Coronary artery (tissue), 2 donors: ENCODE measurements at places on chromosomes 2 and 18.

DNA sequence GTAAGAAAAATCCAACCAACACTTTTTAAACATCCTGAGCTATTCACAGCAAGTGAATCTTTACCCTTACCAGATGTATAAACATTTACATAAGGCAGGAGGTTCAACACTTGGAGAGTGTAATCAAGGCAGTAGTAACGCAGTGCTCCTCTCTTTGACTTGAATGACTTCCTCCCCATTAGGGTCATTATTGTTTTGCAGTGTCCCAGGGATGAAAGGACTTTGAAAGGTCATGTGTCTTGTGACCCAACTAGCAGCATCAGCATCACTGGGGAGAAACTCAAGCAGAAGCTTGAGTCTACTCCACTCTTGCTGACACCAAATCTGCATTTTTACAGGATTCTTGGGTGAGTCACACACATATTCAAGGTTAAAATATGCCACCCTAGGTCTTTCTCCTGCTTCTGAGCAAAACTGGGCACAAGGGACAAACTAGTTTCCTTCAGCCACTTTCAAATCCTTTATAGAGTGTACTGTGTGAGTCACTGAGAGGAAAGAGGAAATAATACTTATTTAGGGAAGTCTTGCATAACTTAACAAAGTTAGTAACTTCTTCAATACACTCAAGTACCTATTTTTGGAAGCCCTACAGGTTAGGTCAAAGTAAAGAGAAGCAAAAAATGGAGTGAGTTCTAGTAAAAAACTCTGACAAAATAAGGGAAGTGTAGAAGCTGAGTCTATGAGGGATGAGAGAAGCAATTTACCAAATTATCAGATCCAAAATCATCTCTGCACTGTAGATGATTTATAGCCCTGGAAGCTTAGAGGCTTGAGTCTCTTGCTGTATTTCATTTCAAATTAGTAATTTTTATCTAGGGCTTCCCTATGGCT, 51.0 kb upstream of the EML4 start:
- DNase-seq, result no peak

DNA sequence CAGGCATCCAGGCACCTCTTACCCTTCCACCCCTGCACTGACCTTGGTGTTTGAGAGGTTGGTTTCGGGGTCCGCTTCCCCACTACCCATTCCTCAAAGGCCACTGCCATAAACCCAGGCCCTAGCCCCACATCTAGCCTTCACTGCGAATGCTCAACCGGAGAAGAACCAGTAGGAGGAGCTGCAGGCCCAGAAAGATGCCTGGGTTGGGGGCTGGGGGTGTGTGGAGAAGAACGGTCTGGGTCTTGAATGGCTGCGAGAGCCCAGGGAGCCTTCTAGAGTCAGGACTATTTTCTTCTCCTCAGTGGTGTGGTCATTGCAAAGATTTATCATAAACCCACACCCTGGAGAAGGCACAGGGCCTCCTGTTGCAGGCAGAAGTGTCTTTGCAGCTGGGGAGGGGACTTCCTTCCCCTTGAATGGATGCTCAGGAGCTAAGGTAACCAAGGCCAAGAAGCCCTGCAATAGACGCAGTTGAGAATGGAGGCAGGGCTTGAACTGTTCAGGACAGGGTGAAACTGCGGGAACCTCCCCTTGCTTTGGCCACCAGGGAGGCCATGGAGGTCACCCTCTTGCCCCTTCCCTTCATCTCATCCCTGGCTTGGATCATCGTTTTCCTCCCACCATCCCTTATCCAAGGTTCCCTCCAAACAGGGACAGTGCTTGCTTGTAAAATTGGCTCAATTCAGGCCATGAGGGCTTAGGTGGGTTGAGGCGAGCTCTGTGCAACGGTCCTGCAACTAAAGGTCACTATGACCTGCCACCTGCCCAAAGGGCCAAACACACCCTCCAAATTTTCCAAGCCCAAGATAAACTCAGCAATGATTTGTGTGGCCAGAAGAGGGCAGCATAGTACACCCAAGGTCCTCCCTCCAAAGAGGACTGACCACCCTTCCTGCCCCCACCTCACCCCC, 20.9 kb downstream of the THNSL2 start:
- DNase-seq, result no peak

GRCh38 chr18:59222341-59222740, 2.4 kb downstream of the GRP start:
- DNase-seq, result no peak

DNA sequence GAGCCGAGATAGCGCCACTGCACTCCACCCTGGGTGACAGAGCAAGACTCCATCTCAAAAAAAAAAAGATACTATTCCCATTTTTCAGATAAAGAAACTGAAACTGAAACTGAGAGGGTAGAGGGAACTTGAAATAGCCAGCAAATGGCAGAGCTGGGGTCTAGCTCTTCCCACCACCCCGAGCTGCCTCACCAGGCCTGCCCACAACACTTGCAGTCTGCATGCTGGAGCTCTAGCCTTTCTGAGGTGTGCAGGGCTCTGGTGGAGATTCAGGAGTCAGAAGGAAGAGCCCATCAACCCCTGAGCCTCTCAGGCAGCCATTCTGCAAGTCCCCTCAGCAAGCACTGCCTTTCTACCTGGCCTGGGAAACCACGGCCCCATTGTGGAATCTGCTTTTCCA, 14.3 kb downstream of the EDAR start:
- no peak for DNase-seq

DNA sequence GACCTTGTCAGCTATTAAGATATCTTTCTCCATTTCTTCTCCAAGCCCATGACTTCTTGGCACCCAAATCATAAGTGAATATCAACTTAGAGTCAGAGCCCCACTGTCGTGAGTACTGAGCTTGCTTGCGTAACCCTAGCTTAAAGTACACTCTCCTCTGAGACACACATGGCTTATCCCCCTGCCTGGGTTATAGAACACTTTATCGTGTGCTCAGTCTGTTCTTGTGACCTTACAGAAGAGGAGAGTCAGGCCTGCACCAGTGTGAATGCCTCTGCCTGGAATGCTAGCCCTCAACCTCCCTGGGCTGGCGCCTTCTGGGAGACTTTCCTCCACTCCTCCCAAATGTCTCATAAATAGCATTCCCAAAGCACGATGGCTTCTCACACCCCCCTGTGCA, 79.3 kb downstream of the CEP192 start:
- no peak for DNase-seq

DNA sequence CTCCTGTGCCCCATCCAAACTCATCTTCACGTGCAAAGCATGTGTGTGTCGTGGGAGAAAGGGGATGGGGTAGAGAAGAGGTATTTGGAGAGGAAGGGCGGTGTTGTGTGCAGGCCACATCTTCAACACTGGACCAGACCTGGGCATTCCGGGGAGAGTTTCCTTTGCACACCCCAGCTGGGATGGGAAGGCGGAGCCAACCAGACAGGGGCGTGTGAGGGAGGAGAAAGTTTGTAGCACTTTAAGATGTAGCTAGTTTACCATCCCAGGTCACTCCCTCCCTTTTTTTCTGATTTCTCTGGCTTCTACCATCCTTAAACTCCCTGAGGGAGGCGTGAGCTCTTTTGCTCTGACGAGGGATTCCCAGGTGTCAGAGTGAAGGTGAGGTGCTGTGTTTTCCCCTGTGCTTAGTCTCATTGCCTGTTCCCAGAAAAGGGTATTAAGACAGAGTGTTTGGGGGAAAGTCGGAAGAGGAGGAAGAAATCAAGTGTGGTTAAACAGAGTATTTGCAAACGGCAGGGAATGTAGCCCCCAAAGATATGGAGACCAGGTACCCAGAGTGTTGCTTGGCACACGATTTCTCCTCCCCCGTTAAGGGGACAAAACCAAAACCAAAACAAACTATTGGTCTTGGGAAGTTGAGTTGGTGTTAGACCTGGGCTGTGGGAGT, 1.6 kb downstream of the SETBP1 start:
- no peak for DNase-seq

DNA sequence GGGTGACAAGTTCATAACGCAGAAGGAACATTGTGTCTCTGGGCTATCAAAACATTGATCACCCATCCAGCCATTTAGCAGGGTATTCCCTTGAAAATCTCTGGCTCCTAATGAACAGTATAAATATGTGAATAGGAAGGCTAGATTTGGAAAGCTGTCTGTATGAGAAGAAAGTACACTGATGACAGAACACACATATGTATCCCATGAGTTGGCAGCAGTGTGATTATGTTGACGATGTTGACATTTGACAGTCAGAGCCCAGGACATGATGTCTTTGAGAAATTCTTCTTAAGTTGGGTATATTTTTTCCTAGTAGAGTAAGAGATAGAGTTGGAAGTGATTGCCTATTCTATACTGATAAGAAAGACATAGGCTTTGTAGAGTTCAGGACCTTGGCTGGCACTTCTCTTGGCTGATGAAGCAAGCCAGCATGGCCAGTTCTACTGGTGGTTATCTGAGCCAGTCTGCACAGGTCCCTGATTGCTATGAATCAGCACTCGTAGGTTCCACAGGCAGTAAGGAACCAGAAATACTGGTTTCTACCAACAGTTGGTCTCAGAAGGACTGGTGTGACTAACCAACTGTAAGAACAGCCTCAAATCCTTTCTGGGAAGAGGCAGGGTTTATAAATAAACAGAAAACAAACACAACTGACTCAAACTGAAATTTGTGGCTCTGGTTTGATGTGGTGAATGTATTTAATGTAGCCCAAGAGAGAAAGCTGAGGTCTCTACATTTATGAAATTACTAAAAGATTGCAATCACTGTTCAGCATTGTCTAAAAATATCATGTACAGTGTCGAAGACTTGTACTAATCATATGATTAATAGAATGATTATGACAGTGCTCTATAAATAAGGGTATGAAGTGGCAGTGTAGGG, 43.9 kb upstream of the RAPH1 start:
- DNase-seq, result no peak

DNA sequence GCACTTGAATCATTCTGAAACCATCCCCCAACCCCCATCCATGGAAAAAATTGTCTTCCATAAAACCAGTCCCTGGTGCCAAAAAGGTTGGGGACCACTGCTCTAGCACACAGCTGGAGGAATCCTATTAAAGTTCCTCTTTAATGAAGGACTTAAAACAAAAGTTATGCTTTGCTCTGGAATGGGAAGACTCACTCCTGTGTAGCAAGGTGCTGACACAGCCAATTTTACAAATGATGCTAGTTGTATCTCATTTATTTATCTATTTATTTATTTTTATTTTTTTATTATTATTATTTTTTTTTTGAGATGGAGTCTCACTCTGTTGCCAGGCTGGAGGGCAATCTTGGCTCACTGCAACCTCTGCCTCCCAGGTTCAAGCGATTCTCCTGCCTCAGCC, 58.9 kb upstream of the NDUFV2 start:
- DNase-seq, result no peak

- no peak for DNase-seq
Observed at GRCh38 chr18:79901665-79902064, 49.8 kb downstream of the SLC66A2 start.

GRCh38 chr2:133303150-133303549, 265.1 kb downstream of the NCKAP5 start:
- DNase-seq, result no peak

- DNase-seq, result no peak
Observed at GRCh38 chr2:200962811-200963123, 693 bp downstream of the ORC2 start.

DNA sequence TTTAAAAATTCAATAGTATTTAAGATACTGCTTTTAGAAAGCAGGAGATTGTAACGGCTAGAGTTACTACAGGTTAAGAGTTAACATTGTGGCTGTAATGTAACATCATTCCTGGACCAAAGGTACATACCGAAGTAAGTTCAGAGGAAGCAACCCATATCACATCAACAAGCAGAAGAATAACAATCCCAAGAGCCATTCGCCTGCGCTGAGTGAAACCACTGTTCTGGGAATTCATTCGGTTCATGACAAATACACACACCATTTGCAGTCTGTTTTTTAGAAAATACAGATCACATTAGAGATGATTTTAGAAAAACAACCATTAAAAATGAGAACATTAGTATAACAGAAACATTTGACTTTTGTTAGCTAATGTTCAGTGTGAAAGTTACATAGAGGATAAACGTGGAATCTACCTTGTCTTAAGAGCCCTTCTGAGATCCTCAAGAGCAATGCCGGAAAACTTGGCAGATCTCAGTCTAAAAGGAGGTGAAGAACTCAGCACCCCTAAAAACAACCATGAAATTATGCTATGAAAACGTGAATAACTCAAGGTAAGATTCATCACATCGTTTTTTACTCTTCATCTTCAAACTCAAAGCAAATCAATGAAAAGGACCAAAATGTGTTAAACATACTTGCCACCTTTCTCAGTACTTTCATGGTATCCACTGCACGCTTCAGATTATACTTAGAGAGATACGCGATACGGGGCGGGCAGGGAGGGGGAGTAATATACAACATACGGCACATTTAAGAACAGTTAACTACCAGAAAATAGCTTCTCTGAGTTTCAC, 1.2 kb downstream of the SLC35F5 start:
- no peak for DNase-seq

DNA sequence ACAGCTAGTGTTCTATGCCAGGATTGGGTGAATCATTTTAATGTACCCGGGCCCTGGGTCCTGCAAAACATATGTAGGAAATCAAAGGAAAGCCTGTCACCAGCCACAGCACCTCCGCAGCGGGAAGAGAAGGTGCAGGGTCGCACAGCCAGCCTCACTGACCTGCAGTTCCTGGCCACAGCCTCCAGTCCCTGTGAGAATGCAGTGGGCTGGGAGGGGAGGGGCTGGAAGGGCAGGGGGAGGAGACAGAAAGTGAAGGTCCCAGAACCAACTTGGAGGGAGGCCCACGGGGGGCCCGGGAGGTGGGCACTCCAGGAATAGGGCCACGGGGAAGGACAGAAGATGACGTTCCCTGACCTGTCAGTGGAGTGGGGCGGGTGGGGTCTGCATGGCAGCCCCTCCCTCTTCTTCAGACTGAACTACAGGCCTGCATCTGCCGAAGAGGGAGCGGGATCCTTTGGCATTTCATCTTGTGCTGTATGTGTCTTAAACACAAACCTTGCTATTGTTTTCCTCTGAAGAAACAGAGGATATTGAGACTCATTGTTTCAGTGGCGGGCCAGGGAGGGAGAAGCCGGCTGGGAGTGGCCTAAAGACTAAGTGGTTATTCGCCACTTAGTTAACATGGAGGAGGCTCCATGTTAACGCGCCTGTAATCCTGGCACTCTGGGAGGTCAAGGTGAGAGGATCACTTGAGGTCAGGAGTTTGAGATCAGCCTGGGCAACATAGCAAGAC, 7.5 kb downstream of the MAL start:
- no peak for DNase-seq

DNA sequence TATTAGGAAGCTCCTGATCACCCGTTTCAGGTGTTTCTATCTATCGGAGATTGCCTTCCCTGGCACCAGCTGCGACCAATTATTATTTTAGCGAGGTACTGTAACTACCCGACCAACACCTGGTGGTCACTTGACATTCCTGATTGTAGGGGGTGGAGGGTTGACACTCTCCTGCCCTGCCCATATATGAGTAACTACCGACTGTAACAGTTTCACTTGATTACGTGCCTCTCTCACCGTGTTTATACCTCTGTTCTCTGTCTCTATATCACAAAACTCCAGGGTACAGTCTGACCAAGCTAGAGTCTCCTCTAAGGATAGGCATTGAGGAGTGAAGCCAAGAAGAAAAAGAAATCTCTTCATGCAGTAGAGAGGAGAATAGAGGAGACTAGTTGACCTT, 268.0 kb upstream of the LRATD1 start:
- no peak for DNase-seq

DNA sequence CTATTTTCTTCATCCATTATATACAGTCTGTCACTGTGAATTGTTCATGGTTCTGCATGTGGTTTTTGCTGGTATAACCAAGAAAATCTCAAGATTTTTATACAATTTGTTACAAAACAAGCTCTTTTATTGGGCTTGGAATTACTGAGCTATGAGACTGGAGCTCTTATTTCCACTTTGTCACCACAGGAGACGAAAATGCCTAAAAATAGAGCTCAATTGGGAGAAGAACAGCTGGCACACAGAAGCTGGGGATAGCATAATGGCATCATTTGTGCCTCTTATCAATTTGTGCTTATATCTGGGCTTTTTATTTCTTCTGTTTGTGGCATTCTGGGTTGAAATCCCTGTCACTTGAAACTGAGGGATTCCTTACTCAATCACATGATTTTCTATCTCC, 219.1 kb downstream of the CALCRL start:
- no peak for DNase-seq
